ENCODE measurements at places on chromosomes 12 and 14. TPM values are rescaled to one million over a fixed set of nuclear protein-coding genes. Genes with fewer than 3 reads are reported as not detected.

GRCh38 chr12:121749267-121749666 lies 36.7 kb downstream of the TMEM120B start:
- H3K36me3 ChIP-seq, result peaks cover 7% of the 10 kb centered on the region
- peak overlapping the region; percentile 76 for H3K27ac ChIP-seq
- H3K4me3 ChIP-seq, result no peak overlapping the region
- no peak for DNase-seq
- H3K27me3 ChIP-seq, result no peaks in the 10 kb centered on the region

Gene RAPGEF3
- total RNA-seq, result 52.3 TPM

- peaks cover 11% of the 10 kb centered on the region for H3K4me1 ChIP-seq
- no peak overlapping the region for H3K4me3 ChIP-seq
- H3K27ac ChIP-seq, result peak overlapping the region; percentile 30
- no peaks in the 10 kb centered on the region for H3K27me3 ChIP-seq
- H3K36me3 ChIP-seq, result no peaks in the 10 kb centered on the region
- no peak for DNase-seq
Measured at GRCh38 chr12:92735131-92735721, 32.4 kb downstream of the PLEKHG7 start.

Gene GLT8D2
- total RNA-seq, result 11.0 TPM

Gene GZMH
- total RNA-seq, result not detected

- no peak overlapping the region for H3K27ac ChIP-seq
- DNase-seq, result no peak
- peaks cover 17% of the 10 kb centered on the region for H3K4me1 ChIP-seq
- H3K4me3 ChIP-seq, result no peak overlapping the region
- no peaks in the 10 kb centered on the region for H3K27me3 ChIP-seq
Measured at GRCh38 chr12:90027889-90028634, 319.4 kb upstream of the ATP2B1 start.

DNA sequence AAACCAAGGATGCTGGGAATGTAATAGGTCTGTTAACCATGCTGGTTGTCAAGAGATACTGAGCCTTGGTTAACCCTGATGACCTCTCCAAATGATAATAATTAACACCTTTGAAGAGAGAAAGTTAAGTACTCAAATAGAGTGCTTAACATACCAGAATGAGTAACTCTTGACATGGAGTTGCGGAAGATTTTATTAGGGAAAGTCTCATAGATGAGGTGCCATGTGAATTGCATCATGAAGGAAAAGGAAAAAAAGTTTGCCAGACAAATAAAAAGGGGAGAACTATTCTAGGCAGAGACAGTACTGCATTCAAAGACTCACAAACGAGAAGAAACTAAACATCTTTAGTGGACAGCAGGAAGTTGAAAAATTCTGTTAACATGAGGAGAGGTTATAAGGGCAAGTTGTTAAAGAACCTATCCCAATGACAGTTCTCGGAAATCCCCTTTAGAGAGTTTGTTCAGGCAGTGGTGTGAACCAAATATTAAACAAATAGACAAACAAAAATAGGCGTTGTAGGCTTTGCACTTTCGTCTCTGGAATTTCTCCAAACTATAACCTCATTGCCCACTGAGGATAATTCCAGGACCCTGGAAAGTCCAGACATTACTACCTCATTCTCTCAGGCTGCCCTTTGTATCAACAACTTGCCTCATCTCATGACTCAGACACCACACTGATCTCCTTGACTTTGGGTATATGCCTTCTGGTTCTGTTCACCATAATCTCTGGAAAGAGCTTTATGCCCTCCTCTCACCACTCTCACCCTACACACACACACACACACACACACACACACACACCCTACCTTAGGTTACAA lies 435.0 kb downstream of the GXYLT1 start:
- no peaks in the 10 kb centered on the region for H3K4me1 ChIP-seq
- no peak overlapping the region for H3K27ac ChIP-seq
- H3K27me3 ChIP-seq, result no peaks in the 10 kb centered on the region
- H3K36me3 ChIP-seq, result no peaks in the 10 kb centered on the region

DNA sequence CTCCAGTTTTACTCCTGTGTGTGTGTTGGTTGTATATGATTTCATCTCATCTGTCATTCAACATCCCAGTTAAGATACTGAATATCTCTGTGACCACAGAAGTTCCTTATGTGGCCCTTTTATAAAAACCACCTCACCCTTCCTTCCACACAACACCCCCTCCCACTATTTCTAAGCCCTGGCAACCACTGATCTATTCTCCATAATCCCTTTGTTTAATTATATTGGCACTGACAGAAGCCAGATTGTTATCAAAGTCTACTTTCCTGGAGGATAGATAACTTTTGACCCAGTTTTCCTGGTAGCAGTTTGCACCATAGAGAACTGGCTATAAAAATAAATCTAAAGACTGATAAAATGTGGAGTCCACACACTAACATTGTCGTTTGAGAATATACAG lies 902.8 kb downstream of the SLC16A7 start:
- no peaks in the 10 kb centered on the region for H3K27me3 ChIP-seq
- no peaks in the 10 kb centered on the region for H3K4me1 ChIP-seq
- no peak for DNase-seq
- no peak overlapping the region for H3K27ac ChIP-seq

DNA sequence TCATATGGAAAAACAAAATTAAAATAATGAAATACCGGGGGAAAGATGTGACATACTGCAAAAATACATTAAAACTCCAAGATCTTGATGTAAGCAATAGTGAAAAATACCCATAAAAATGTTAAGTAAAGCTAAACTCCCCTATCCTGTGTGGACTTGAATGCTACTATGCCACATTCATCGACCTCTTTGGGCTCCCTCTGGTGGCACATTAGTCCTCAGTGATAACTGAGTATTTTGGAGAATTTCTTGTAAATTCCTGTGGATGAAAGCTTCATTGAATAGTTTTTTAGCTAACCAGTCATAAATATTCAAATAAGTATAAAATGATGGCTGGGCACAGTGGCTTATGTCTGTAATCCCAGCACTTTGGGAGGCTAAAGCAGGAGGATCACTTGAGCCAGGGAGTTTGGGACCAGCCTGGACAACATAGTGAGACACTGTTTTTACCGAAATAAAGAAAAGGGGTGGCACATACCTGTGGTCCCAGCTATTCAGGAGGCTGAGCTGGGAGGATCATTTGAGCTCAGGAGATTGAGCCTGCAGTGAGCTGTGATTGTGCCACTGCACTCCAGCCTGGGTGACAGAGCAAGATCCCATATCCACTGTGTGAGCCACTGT lies 42.4 kb upstream of the SGPP1 start:
- no peak overlapping the region for H3K27ac ChIP-seq
- H3K4me3 ChIP-seq, result no peak overlapping the region
- H3K4me1 ChIP-seq, result no peaks in the 10 kb centered on the region
- H3K27me3 ChIP-seq, result no peaks in the 10 kb centered on the region
- DNase-seq, result no peak

GRCh38 chr14:94043111-94043755 lies 17.1 kb downstream of the OTUB2 start:
- H3K36me3 ChIP-seq, result no peaks in the 10 kb centered on the region
- DNase-seq, result no peak
- no peaks in the 10 kb centered on the region for H3K27me3 ChIP-seq
- H3K4me1 ChIP-seq, result peaks cover 17% of the 10 kb centered on the region
- H3K27ac ChIP-seq, result peak overlapping the region; percentile 24

DNA sequence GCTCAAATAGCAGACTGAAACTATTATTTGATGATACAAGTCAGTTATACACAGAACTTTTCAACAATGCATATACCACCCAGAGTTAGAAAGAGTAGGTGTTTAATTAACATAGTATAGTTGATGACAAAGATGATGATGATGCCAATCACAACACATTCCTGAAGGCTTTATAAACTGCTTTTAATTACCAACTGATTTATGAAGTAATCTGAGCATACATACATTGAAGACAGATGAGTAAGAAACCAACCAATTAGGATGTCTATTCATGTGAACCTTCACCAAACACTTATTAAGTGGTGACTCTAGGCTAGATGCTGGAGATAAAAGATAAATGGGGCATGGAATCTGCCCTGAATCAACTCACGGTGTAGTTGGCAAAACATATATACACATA lies 600.9 kb upstream of the FLRT2 start:
- H3K36me3 ChIP-seq, result no peaks in the 10 kb centered on the region
- H3K4me3 ChIP-seq, result no peak overlapping the region
- H3K4me1 ChIP-seq, result no peaks in the 10 kb centered on the region
- no peak for DNase-seq
- H3K27ac ChIP-seq, result no peak overlapping the region
- no peaks in the 10 kb centered on the region for H3K27me3 ChIP-seq

DNA sequence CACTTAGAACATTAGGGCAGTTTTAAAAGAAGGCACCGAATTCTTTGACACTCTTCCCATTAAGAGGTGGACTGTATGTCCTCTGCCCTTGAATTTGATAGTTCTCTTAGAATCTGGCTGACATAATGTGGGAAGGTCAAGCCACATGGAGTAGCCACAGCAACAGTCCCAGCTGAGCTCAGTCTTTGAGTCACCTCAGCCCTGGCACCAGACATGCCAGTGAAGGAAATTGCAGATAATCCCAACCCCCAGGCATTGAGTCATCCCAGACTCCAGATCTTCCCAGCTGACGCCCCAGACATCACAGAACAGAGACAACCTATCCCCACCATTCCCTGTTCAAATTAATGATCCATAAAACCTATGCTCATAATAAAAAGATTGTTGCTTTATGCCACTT lies 83.4 kb downstream of the GTF2A1 start:
- no peak for DNase-seq
- no peaks in the 10 kb centered on the region for H3K4me1 ChIP-seq

GRCh38 chr14:57293866-57294837 lies 25.4 kb downstream of the AP5M1 start:
- no peaks in the 10 kb centered on the region for H3K27me3 ChIP-seq
- H3K27ac ChIP-seq, result no peak overlapping the region
- H3K4me3 ChIP-seq, result no peak overlapping the region
- no peak for DNase-seq

GRCh38 chr12:80821513-80822000 lies 104.8 kb downstream of the MYF5 start:
- no peak overlapping the region for H3K27ac ChIP-seq
- no peaks in the 10 kb centered on the region for H3K36me3 ChIP-seq
- no peak for DNase-seq
- H3K4me1 ChIP-seq, result no peaks in the 10 kb centered on the region

Gene SLC38A6
- total RNA-seq, result 17.2 TPM

Gene KCNK13
- total RNA-seq, result not detected

GRCh38 chr14:100851946-100852620 lies 26.2 kb downstream of the MEG3 start:
- no peaks in the 10 kb centered on the region for H3K36me3 ChIP-seq
- DNase-seq, result no peak
- H3K4me3 ChIP-seq, result no peak overlapping the region

- no peak for DNase-seq
- no peak overlapping the region for H3K4me3 ChIP-seq
- H3K27me3 ChIP-seq, result no peaks in the 10 kb centered on the region
- no peak overlapping the region for H3K27ac ChIP-seq
Measured at GRCh38 chr12:80044694-80045046, 54.7 kb upstream of the OTOGL start.

GRCh38 chr12:122127839-122128238 lies 46.2 kb downstream of the IL31 start:
- H3K4me1 ChIP-seq, result peaks cover 23% of the 10 kb centered on the region
- DNase-seq, result peak; percentile 62
- H3K36me3 ChIP-seq, result no peaks in the 10 kb centered on the region
- no peaks in the 10 kb centered on the region for H3K27me3 ChIP-seq

Gene ZNF641
- 15.5 TPM for total RNA-seq
